Ovary (tissue), 10 donors: ENCODE measurements at places on chromosomes 7 and 10.

DNA sequence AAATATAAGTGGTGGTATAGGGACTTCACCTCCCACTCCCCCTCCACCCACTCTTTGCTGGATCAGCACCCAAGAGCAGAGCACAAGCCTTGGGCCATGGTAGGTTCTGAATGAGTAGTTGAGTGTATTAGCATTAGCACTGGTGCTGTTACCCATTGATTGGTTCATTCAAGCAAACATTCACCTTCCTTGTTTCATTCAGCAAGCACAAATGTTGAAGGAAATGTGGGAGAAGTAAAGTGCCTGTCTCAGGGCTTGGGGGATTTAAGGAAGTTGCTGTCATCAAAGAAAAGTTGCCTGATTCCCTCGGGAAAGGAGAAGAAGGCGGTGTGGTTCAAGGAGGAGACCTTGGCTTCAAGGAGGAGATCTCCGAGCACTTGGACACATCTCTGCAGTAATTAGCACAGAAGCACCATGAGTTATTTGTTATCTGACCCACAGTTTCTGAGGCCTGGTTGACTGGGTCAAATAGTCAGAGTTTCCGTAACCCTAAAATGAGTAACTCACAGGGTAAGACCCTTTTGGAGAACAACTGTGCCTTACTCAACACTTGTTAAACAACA, 17.3 kb downstream of the IL2RA start:
- H3K27ac ChIP-seq: no peak overlapping the region
- no peak for DNase-seq
- no peaks in the 10 kb centered on the region for H3K27me3 ChIP-seq
- H3K4me3 ChIP-seq: no peak overlapping the region
- no peaks in the 10 kb centered on the region for H3K36me3 ChIP-seq

DNA sequence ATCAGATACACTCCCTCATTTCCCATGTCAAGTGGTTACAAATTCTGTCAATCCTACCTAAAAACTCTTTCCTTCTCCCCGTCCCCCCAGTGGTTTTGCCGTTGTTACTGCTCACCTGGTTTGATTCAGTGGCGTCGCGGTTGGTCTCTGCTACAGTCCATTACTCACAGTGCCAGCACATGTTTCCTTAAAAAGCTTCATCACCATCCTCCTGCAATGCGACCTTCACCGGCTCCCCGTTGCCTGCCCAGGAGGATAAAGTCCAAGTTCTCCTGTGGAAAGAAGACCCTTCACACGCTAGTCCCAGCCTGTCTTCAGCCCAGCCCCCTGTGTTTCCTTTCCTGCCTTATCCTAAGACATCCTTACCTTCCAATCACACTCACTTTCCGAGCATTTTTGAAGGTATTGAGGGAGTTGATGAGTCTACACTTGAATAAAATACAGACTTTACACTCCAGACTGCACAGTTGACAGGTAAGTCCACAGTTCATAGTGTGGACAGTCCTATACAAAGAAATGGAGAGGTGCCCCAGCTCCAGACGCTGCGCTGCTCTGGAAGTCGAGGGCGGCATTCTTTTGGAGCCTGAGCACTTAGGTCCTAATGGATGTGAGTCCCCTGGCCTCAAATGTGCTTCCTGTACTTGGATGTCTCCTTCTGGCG, 3.4 kb upstream of the LARP4B start:
- H3K36me3 ChIP-seq: no peaks in the 10 kb centered on the region
- no peak for DNase-seq
- no peak overlapping the region for H3K27ac ChIP-seq
- H3K4me1 ChIP-seq: peaks cover 1% of the 10 kb centered on the region
- no peak overlapping the region for H3K4me3 ChIP-seq
- no peaks in the 10 kb centered on the region for H3K27me3 ChIP-seq

GRCh38 chr10:122149561-122150505, 121.3 kb upstream of the BTBD16 start:
- peaks cover 6% of the 10 kb centered on the region for H3K4me1 ChIP-seq
- peak; percentile 52 for DNase-seq
- H3K27ac ChIP-seq: peak overlapping the region; percentile 59
- H3K27me3 ChIP-seq: no peaks in the 10 kb centered on the region
- no peak overlapping the region for H3K4me3 ChIP-seq
- no peaks in the 10 kb centered on the region for H3K36me3 ChIP-seq

GRCh38 chr10:24974976-24975375, 22.6 kb upstream of the PRTFDC1 start:
- H3K27ac ChIP-seq: peak overlapping the region; percentile 83
- H3K4me1 ChIP-seq: peaks cover 3% of the 10 kb centered on the region
- H3K4me3 ChIP-seq: no peak overlapping the region
- no peaks in the 10 kb centered on the region for H3K27me3 ChIP-seq
- DNase-seq: peak; percentile 69

GRCh38 chr7:73841689-73842066, 638 bp downstream of the METTL27 start:
- H3K36me3 ChIP-seq: no peaks in the 10 kb centered on the region
- no peak for DNase-seq
- H3K4me1 ChIP-seq: no peaks in the 10 kb centered on the region
- H3K27me3 ChIP-seq: no peaks in the 10 kb centered on the region
- H3K27ac ChIP-seq: peak overlapping the region; percentile 32
- H3K4me3 ChIP-seq: peak overlapping the region; percentile 65

- peaks cover 1% of the 10 kb centered on the region for H3K4me1 ChIP-seq
- DNase-seq: no peak
- no peak overlapping the region for H3K27ac ChIP-seq
- H3K36me3 ChIP-seq: no peaks in the 10 kb centered on the region
Observed at GRCh38 chr7:77571801-77572200, 34.7 kb downstream of the PTPN12 start.

DNA sequence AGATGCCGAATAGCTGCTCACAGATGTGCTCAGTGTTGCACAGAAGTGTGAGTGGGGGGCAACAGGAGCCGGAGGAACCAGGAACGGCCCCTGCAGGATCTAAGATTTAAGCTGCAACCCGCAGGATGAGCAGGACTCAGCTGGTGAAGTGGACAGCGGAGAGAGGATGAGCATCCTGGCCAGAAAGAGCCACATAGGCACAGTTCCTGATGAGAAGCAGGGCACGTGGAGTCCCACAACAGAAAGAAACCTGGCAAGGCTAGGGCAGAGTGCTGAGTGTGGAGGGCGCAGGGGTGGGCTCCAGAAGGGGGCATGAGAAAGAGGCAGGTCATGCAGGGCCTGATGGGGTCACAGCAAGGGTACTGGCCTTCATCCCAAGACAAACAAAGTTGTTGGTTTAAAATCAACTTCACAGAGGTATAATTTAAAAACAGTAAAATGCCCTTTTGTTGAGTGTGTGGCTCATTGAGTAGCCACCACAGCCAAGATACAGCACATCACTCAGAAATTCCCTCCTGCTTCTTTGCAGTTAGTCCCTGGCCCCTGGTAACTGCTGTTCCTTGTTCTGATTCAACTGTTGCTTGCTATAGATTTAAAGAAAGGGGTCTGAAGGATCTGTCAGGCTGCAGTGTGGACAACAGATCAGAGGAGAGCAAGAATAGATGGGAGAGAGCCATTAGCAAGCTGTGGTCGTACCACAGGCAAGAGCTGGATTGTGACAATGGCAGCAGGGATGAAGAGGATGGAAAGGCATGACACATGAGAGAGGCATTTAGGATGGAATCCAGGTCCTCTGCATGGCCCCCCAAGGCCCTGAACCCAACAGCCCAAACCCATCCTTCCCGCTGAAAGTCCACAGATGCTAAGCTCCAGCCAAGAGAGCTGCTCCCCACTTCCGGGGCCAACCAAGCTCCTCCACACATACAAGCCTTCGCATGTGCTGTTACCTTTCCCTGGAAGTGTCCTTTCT, 53.1 kb upstream of the OSBPL3 start:
- no peak overlapping the region for H3K27ac ChIP-seq
- DNase-seq: no peak
- H3K27me3 ChIP-seq: no peaks in the 10 kb centered on the region
- no peak overlapping the region for H3K4me3 ChIP-seq

- H3K36me3 ChIP-seq: no peaks in the 10 kb centered on the region
- H3K4me3 ChIP-seq: no peak overlapping the region
- no peaks in the 10 kb centered on the region for H3K4me1 ChIP-seq
- no peak for DNase-seq
- H3K27ac ChIP-seq: no peak overlapping the region
- no peaks in the 10 kb centered on the region for H3K27me3 ChIP-seq
Observed at GRCh38 chr7:72751978-72752377, 76.0 kb downstream of the TYW1B start.

GRCh38 chr10:71921324-71922027, 42.7 kb upstream of the CHST3 start:
- peak; percentile 84 for DNase-seq
- H3K27me3 ChIP-seq: no peaks in the 10 kb centered on the region
- H3K27ac ChIP-seq: peak overlapping the region; percentile 61

DNA sequence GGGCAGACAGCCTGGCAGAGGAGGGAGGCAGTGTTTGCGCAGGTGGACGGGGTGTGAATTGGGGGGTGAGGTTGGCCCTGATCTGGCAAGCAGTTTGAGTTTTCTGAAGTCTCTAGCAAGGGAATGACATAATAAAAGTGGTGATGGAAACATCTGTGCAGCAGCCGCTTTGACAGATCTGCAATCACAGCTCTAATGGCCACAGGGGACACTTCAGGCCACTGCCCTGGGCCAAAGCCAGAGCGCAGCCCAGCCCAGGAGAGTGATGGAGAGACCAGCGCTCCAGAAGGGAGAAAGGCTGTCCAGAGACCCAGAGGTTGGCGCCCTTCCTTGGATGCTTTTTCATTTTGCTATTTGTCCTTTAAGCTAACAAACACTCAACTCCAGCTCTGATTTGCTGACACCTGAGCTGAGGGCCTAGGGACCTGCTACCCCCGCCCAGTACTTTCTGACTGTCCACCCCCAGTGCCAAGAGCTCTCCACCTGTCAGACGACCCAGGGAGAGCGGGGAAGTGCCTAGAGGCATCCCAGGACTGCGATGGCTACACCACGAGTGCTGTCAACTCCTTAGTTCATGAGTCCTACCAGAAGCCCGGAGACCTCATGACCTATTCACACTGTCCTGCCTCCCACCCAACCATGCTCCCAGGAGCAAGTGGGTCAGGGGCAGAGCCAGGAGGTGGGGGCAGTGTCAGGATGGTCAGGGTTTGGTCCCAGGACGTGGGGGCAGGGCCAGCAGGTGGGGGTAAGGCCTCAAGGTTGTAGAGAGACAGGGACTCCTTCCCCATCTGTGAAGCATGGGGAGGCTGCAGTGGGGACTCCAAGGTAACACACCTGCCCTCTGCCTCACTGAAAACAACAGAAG, 112.6 kb downstream of the PRKAG2 start:
- no peak overlapping the region for H3K27ac ChIP-seq
- DNase-seq: no peak
- peaks cover 1% of the 10 kb centered on the region for H3K4me1 ChIP-seq

DNA sequence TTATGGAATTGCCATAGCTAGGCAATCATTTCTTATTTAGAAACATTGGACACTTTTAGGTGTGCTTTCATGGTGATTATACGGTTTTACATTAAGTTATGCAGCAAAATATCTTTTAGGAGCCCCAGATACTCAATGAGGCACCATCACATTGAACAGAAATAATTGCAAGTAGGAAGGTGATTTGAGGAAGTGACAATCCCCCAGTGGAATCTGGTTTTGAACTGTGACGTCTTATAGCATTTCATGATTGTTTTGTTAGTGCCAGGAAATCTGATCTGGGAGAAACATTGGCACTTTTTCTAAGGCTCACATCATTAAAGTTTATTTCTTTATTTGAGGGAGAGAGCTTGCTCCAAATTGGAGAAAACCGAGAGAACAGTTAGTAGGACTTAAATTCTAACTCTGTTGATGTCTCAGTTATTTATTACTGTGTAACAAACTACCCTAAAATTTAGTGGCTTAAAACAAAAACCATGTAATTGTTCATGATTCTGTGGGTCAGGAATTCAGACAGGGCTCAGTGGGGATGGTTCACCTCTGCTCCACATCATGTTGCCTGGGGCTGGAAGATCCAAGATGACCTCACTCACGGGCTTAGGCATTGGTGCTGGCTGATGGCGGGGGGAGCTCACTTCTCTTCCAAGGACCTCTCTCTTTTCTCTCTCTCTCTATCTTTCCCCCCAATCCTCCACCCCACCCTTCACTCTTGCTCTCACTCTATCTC, 78.2 kb upstream of the STEAP1B start:
- H3K27ac ChIP-seq: no peak overlapping the region
- H3K4me1 ChIP-seq: no peaks in the 10 kb centered on the region
- H3K4me3 ChIP-seq: no peak overlapping the region

DNA sequence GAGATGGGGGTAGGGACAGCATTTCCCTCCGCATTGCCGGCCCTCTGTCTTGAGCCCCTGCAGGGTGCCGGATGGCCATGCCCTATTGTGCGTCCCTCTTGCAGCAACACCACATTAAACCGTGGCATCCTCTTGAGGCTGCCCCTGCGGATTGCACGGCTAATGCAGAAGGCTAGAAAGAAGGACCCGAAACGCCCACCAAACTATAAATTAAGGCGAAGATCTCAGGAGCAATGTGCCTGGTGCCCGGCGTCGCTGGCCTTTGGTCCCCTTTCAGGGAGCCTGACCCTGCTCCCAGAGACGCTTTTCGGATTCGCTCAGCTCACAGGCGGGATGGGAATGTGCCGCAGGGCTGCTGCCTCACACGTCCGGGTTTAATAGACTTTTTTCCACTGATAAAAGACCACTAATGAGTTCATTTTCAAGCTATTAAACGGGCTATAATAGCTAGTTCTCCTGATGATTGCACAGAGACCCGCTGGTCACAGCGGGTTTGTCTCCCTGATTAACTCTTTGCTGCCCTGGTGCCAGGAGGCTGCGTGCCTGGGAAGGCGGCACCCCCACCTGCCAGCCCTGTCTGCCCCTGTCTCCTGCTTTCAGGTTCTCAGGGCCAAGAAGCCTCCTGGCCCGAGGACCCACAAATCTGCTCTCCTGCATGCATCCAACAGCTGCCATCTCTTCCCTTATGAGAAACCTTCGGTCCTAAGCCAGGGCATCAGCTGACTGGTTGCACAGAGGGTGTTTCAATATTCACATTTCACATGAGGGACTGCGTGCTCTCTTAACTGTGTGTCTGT, 128.3 kb downstream of the ADARB2 start:
- no peak overlapping the region for H3K27ac ChIP-seq
- H3K27me3 ChIP-seq: no peaks in the 10 kb centered on the region
- H3K4me3 ChIP-seq: no peak overlapping the region
- H3K4me1 ChIP-seq: no peaks in the 10 kb centered on the region
- no peaks in the 10 kb centered on the region for H3K36me3 ChIP-seq

DNA sequence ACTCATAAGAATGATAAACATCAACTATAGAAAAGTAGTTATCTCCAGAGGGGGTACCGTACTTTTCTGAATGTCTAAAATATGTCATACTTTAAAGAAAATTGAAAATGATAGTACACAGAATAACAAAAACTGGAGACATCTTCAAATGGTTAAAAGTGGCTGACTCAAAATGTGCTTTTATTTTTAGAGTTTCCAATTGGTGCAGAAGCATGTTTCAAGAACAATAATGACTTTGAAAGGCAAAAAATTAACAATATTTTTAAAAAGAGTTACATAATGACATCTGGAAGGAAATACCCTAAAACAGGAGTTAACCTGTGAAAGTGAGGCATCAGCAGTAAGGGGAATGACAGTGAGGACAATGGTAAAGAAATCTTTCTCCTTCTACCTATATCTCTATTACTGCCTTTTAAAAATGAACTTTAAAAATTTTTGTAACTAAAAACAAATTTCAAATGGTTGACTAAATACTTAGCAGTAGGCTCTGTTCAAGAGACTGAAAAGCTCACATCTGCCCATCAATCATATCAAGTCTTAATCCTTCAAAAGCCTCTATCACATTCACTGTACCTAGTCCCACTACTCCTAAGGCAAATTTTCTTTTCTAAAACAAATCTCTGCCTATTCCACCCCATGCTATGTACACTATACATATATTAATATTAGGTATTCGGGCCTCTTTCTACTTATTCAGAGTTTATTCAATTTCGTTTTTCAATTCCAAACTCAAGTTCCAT, 3.0 kb downstream of the ASZ1 start:
- H3K27ac ChIP-seq: no peak overlapping the region
- no peak overlapping the region for H3K4me3 ChIP-seq
- H3K27me3 ChIP-seq: no peaks in the 10 kb centered on the region
- H3K36me3 ChIP-seq: no peaks in the 10 kb centered on the region
